ENCODE measurements at places on chromosomes 6 and 20.
A peak's percentile ranks its signal among the peaks of the same experiment; 100 is the strongest.

DNA sequence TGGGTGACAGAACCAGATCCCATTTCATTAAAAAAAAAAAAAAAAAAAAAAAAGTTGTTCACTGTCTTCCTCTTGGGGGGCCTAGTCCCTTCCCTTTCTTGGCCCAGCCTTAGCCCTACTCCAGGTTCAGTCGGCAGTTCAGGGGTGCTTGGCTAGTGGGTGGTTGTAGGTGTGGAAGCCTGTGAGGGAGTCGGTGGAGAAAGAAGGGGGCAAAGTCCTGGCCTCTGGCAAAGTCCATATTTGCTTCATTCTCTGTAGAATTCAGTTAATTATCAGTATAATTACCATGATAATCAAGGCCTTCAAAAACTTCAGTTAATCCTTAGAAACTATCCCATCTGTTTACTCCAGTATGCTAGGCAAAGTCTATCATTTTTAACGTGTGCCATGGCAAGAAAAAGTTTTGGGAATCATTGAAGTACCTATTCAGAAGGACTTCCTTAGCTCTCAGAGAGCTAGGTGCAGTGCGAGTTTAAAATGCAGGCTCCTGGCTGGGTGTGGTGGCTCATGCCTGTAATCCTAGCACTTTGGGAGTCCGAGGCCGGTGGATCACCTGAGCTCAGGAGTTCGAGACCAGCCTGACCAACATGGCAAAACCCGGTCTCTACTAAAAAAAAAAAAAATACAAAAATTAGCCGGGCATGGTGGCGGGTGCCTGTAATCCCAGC is 205.7 kb upstream of the ARG1 start:
- DNase-seq = no peak

DNA sequence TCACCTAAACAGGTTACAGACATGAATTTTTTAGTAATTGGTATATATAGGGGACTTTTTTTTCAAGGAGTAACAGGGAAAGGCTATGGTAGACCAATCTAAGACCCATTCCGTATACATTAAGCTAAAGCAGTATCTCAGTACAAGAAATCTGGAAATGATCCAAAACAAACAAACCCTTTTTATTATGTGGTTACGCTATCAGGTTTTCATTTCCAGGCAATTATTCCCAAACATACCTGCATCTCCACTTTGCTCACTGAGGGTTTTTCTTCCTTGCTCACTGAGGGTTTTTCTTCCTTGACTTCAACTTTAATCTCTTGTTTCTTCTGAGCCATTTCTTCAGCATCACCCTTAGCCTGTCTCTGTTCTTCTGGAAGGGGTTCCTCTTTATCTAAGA is 107.3 kb downstream of the EPB41L2 start:
- no peak for DNase-seq

- DNase-seq = peak; percentile 9
Observed at GRCh38 chr20:36085686-36086267, 68.8 kb upstream of the EPB41L1 start.

GRCh38 chr20:50528804-50529351 is 18.7 kb downstream of the PTPN1 start:
- DNase-seq = no peak

GRCh38 chr6:93209358-93209757 is 210.0 kb downstream of the EPHA7 start:
- no peak for DNase-seq

DNA sequence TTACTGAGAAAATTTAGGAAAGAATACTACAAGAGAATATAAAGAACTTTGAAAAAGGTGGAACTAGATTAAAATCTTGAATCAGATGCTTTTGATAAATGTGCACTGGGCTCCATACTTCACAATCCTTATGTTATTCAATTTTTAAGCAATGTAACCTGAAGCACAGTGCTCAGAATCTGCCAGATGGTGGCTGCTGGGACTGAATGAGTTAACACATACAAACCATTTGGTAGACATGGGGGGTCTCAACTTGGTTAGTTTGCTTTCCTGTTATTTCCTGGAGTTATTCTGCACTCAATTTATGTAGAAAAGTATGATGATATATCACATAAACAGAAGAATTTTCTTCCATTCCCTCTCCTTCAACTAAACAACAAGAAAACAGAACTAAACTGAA is 326.5 kb downstream of the RNGTT start:
- DNase-seq = no peak

DNA sequence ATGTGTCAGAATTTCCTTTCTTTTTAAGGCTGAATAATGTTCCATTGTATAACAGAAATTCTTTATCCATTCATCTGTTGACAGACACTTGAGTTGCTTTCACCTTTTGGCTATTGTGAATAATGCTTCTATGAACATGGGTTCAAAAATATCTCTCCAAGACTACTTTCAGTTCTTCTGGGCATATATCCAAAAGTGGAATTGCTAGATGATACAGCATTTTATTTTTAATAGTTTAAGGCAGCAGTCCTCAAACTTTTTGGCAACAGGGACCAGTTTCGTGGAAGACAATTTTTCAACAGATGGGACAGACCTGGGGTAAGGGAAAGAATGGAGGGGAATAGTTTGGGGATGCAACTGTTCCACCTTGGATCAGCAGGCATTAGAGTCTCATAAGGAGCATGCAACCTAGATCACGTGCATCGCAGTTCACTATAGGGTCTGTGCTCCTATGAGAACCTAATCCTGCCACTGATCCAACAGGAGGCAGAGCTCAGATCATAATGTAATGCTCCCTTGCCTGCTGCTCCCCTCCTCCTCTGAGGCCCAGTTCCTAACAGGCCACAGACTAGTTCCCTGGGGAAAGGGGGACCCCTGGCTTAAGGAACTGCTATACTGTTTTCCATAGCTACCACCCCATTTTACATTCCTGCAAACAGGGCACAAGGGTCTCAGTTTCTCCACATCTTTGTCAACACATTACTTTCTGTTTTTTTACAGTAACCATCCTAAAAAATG is 239.9 kb upstream of the RNF217 start:
- DNase-seq = no peak

DNA sequence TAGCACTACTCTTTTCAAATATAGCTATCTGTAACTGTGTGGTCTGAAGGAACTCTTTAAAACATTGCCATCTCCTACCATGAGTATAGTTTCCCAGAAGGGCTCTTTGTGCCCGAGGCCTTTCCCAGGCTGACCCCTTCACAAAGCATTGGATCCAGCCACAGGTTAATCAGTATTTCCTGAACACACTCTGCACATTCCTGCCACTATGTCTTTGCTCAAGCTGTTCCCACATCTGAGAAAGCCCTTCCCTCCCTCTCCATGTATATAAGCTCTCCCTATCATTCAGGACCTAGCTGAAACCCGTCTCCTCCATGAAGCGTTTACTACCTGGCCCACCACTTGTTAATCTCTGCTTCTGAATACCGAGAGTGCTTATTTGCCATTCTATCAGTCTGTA is 47.8 kb upstream of the PKHD1 start:
- DNase-seq = no peak

DNA sequence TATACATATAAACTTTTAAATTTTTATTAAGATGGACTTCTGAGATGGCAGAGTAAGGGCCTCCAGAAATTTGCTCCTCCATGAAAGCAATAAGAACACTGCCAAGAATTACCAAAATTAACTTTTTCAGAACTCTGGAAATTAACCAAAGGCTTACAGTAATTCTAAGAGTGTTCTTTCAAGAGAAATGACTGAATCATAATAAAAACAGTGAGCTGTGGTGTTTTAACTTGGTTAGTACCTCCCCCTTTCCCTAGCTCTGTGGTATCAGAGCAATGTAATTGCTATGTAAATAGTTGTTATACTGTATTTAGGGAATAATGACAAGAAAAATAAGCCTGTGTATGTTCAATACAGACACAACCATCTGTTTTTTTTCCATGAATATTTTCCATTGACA is 19.0 kb downstream of the HECA start:
- no peak for DNase-seq

- DNase-seq = no peak
Observed at GRCh38 chr20:3885715-3886114, 3.5 kb upstream of the PANK2 start.

DNA sequence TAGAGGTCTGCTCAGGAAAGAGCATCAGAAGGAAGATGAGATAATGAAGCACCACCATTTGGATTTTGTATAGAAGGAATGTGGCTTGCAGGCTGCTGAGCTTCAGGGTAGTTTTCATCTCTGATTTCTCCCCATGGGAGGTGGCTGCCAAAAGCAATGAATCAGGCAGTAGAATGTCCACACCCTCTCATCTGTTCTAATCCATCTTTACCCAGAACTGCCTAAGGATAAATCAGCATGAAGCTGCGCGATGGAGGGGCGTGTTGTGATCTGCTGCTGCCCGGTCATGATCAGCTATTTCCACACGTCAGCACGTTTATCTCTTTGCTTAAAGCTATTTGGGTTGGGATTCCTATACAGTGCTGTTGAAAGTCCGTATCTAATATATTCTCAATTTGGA is 295.4 kb downstream of the FOXA2 start:
- no peak for DNase-seq

DNA sequence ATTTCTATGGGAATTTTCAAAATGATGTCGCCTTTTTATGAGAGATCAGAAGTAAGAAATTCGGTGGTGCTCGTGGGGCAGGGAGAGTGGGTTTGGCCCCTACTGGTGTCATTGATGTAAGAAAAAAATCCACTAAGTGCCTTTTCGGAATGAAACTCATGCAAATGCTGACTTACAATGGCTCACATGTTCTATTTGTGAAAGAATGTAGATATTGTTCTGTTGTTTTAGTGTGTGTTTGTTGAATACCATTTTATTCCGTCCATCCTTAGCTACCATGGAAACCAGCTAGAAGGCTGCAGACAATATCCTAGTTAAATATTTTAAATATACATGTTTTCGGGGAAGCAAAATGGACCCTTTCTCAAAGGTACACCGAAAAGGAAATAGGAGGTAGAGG is 304.9 kb downstream of the TAF4 start:
- DNase-seq = no peak

DNA sequence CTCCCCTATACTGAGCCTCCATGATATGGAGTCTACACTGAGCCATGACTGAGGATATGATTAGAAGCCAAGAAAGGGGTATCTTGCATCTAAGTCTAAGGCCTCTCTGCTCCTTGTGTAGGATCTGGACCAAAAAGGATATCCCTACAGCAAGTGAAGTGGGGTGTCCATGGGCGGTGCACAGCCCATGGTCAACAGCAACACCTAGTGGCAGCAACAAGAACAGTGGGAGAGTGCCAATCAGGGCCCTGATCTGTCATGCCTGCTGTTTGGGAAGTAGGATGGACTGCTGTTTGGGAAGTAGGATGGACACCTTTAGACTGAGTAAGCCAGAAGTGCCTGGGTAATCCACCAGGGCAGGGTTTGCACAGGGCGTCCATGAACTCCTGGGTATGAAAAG is 22.4 kb downstream of the PTGIS start:
- no peak for DNase-seq

DNA sequence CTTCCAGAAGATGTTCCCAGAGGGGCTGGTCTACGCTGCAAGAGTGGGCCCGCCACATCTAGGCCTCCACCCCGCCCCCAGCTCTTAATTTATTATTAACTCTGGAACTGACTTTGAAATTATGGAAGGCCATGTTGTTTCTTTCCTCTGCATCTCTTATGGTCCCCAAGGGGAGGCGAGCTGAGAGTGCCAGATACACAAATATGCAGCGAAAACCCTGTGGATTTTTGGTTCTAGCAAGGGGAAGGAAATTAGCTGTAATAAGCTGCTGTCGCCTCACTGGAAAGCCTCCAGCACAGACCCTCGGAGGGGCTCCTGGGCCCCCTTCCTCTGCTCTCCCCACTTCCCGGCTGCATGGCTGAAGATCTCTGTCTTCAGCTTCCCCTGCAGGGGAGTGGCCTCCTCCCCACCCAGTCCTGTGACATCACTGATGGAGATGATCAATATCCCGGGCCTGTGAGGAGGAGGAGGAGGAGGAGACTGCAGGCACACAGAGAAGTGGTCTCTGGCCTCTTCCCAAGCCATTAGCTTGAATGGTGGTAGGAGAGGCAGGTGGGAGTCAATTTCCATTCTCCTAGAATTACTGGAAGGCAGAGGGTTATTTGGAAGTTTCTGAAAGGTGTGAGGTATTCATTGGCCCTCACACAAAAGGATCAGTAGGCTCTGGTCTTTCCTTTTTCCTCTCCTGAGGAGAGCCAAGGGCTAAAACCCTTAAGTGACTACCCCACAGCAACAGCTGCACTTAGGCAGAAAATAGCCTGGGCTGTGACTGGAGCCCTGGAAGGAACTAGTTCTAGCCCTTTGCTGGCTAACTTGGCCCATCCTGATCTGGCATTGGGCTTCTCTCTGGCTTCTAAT is 39.7 kb upstream of the CCDC167 start:
- no peak for DNase-seq

Measured in stimulated activated naive CD8-positive, alpha-beta T cell treated with anti-CD3 and anti-CD28 coated beads, Interleukin-15, Interleukin-2, amounts not matched to agents 100 U/mL and 50 U/mL, for 24 hours (primary cell).